ENCODE measurements at places on chromosomes 2 and 18. TPM values are rescaled to one million over a fixed set of nuclear protein-coding genes. Genes with fewer than 3 reads are reported as not detected.

The TOGARAM2 gene
- total RNA-seq: 1.8 TPM

The FZD7 gene
- total RNA-seq: 17.6 TPM

The TAF1B gene
- 15.2 TPM for total RNA-seq

The CMPK2 gene
- 1.9 TPM for total RNA-seq

The CCDC178 gene
- total RNA-seq: 1.4 TPM

The ANKRD23 gene
- 9.5 TPM for total RNA-seq

The LRPPRC gene
- 47.6 TPM for total RNA-seq

The GNLY gene
- 0.42 TPM for total RNA-seq

The SLC5A7 gene
- not detected for total RNA-seq

The LRRC30 gene
- not detected for total RNA-seq

The PHOSPHO2 gene
- 3.2 TPM for total RNA-seq

The RGPD4 gene
- not detected for total RNA-seq

The C2orf72 gene
- 7.3 TPM for total RNA-seq

The SH3RF3 gene
- total RNA-seq: 7.4 TPM

The PARD3B gene
- total RNA-seq: 11.9 TPM

The KRTCAP3 gene
- total RNA-seq: 25.3 TPM

The NMUR1 gene
- total RNA-seq: not detected

The GPR55 gene
- not detected for total RNA-seq

The NOL4 gene
- total RNA-seq: not detected

The IL1R2 gene
- 58.4 TPM for total RNA-seq

The SGO2 gene
- 1.8 TPM for total RNA-seq

Measured in lower leg skin (tissue), 4 donors.